ENCODE measurements at places on chromosomes 4 and X. TPM values are rescaled to one million over a fixed set of nuclear protein-coding genes. Genes with fewer than 3 reads are reported as not detected.

GRCh38 chr4:118112117-118113046 lies 78.1 kb downstream of the NDST3 start:
- no peak for DNase-seq

- DNase-seq: no peak
Measured at GRCh38 chr4:168931215-168931650, 78.8 kb downstream of the CBR4 start.

The IL3RA gene
- 4.6 TPM for total RNA-seq

- DNase-seq: no peak
Measured at GRCh38 chr4:110533590-110533910, 57.6 kb downstream of the ENPEP start.

GRCh38 chr4:124318292-124318691 lies 394.2 kb downstream of the ANKRD50 start:
- no peak for DNase-seq

The GAGE13 gene
- total RNA-seq: not detected

Data from kidney (tissue), 22 donors.